ENCODE measurements at places on chromosomes 13 and 19.

GRCh38 chr13:20073775-20074174 lies 87.1 kb downstream of the GJA3 start:
- DNase-seq: no peak

DNA sequence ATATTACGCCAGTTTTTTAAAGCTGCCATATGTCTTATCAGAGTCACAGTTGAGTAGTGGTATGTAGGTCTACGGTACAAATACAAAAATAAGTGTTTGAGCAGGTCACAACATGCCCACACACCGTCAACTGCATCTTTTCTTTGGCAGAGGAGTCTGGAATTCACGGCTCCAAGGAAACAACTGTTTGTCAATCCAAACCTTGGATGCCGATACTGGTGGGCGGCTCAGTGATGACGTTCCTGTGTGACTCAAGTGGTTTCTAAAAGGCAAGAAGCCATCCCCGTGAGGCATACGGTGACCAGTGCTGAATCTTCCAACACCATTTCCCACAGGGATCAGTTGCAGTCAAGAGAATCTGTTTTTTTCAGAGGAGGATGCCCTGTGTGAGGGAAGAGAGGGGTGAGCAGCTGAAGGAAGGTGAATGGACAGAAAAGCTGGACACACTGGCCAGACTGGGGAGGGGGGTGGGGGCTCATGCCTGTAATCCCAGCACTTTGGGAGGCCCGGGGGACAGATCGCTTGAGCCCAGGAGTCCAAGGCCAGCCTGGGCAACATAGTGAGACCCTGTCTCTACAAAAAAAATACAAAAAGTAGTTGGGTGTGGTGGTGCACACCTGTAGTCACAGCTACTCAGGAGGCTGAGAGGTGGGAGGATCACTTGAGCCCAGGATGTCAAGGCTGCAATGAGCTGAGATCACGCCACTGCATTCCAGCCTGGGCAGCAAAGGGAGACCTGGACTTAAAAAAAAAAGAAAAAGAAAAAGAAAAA lies 22.8 kb upstream of the CEBPG start:
- no peak for DNase-seq

GRCh38 chr19:43660971-43661360 lies 9.0 kb downstream of the PLAUR start:
- no peak for DNase-seq

- no peak for DNase-seq
Measured at GRCh38 chr13:45490068-45490467, 25.3 kb downstream of the COG3 start.

- DNase-seq: no peak
Measured at GRCh38 chr19:54002495-54003315, 11.3 kb downstream of the CACNG6 start.

GRCh38 chr13:51113969-51114368 lies 2.9 kb upstream of the C13orf42 start:
- DNase-seq: no peak

- DNase-seq: no peak
Measured at GRCh38 chr19:16030964-16031871, 45.1 kb upstream of the TPM4 start.

DNA sequence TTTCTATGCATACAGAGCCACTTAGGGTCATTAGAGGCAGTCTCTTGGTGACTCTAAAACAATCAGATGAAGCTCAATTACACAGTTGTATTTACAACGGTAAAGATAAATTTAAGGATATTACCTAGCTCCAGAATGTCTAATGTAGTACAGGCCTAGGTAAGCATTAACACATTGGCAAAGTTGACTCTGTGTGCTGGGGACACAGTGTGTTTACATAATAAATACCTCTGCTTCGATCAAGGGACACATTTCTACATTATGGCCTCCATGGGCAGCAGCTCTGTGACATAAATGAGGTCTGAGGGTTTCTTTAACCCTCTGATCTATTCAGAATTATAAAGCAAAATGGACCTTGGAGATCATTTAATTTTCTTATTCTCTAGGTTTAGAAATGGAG lies 74.7 kb downstream of the SERP2 start:
- DNase-seq: no peak

DNA sequence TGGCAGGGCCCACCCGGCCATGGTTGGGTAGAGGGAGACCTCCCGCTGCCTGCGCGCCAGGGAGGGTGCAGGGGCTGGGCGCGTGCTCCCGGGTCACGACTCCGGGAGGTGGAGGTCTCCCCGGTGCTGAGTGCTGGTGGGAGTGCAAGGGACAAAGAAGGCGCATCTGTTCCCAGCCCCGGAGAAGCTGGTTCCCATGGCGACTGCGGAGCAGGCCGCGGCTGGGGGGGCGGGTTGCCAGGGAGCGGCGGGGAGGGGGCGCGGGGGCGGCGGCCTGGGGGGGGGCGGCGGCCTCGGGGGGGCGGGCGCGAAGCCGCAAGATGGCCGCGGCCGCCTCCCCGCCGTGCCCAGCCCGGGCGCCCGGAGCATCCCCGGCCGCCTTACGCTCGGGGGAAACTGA lies 1.2 kb downstream of the CBARP start:
- no peak for DNase-seq

DNA sequence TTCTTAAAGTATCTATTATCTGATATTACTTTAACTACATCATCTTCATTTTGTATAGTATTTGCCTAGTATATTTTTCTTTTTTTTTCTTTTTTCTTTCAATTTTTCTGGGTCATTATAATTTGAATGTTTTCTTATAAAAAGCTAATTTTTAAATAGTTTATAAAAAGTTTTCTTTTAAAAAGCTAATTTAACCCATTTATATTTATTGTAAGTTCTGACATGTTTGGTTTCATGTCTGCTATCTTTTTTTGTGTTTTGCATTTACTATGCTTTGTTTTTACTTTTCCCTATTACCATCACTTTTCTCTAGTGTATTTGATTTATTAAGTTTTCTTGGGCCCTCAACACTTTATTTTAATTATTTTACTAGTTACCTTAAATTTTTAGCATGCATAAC lies 22.6 kb upstream of the RCBTB2 start:
- no peak for DNase-seq

DNA sequence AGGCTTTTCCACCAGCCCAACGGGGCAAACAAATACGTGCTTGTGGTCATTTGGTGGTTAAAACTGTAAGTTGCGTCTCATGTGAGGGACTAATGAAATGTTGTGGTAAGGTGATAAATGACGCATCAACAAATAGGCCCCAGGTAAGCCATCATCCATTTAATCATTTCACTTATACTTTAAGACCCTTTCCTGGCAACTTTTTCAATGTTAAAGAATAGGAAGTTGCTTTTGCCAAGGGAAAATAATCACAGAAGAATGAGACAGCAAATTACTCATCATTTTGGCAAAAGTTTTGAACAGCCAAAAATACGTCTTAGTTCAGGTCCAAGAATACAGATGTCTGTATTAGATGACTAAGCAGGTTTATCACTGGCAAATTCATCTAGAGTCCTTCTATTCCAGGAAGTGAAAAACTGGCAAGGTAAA lies 660.4 kb downstream of the SLITRK1 start:
- DNase-seq: no peak

DNA sequence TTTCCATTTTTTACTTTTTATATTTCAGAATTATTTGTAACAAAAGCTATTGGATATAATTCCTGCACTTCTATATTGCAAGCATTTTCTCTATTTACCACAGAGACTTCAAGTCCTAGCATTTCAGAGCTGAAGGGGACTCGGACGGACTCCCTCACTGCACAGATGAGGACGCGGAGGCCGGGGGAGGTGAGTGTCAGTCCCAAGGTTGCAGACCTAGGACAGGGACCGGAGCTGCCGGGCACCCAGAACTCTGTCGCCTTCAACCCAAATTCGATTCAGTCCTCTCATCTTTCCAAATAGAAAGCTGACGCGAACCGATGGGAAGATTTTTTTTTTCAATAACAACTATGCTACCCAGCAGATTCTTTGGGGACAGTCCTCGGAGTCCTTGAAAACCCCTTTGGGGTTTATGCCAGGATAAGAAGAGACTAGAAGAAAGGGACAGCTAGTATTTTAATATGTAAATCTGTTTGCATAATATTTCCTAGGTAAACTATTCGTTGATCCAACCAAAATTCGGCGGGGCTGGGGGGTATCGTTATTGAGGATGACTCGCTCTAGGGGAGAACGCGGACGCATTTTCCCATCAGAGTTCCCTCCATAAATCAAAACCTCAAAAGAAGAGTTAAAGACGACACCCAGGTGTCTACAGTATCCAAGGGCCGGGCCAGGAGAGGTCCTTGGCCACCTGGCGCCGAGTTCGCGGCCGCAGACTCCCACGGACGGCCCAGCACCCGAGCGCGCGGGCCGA lies 803 bp downstream of the FLT3 start:
- no peak for DNase-seq

- no peak for DNase-seq
Measured at GRCh38 chr19:29562299-29563297, 36.8 kb downstream of the VSTM2B start.

GRCh38 chr13:111337206-111337605 lies 16.8 kb downstream of the TEX29 start:
- no peak for DNase-seq

DNA sequence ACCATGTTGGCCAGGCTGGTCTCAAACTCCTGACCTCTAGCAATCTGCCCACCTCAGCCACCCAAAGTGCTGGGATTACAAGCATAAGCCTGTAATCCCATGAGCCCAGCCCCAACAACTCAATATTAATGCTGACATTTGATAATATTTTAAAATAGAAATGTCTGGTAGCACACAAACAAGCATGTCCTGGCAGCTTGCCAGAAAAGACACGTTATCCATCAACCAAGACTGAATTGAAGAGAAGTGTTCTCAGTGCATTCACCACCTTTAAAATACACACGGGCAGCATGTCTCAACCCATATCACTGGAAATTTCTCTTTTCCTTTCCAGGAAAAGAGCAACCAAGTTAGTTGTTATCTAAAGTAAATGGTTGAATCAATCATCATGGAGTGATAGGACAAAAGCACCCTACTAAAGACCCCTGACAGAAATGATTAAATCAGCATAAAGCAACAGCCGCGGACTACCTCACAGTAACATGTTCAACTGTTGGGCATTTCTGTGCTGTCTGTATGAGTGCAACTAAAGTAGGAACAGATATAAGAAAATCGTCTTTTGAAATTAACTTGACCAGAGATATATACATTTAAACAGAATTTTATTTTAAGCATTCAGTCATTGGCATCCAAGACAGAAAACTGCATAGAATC lies 25.0 kb downstream of the LHFPL6 start:
- DNase-seq: no peak

DNA sequence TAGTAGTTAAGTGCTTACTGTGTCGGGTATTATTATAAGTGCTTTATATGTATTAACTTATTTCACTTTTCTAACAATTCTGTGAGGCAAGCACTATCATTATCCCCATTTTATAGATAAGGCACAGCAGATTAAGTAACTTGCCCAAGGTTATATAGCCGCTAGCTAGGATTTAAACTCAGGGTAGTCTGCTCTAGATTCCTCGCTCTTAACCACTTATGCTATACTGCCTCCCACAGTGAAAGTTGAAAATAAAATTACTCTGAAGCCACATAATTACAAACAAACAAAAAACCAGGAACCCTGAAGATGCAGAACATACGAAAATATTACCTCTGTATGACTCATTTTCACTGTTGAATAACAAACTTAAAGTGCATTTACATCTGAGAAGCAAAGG lies 3.9 kb downstream of the TEX30 start:
- no peak for DNase-seq

DNA sequence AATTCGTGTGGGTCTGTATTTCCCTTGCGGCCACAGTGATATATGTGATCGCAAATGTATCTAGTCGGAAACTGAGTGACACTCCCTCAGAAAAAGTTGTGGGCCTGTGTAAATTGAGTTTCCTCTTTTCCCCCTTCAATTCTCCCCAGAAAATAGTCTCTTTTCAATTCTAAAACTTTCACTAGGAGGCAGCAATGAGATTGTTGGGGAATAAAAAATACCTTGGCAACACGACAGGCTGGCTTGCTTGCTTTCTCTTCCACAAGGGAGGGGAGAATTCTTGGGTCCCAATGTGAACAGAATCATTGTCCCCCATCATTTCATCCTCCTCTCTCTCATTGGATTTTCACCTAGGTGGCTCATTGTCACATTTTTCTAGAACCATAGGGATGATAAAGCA lies 3.7 kb upstream of the SOX21 start:
- no peak for DNase-seq

DNA sequence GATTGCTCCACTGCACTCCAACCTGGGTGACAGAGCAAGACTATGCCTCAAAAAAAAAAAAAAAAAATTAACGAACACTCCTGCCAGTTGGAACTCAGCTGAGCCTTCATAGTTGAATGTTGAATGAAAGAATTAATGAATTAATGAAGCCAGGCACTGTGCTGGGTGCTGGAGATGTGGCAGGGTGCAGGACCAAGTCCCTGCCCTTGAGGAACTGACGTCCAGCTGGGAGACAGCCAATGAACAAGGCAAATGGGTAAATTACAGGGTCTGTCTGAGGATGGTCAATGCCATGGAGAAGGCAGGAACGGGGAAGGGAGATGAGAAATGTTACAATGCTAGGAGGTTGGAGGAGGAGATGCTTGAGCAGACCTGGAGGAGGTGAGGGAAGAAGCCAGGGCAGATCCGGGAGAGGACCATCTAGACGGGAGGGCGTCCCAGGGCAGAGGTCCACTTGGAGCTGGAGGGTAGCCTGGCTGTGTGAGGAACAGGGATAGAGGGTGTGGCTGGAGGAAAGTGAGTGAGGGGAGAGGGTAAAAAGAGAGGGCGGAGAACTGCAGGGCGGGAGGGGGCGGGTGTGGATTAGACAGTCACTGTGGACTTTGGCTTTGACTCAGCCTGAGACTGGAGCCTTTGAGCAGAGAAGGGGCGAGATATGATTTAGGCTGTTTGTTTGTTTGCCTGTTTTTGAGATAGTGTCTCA lies 16.8 kb upstream of the IGSF23 start:
- no peak for DNase-seq

GRCh38 chr13:30810261-30810701 lies 74.9 kb downstream of the ALOX5AP start:
- DNase-seq: no peak

DNA sequence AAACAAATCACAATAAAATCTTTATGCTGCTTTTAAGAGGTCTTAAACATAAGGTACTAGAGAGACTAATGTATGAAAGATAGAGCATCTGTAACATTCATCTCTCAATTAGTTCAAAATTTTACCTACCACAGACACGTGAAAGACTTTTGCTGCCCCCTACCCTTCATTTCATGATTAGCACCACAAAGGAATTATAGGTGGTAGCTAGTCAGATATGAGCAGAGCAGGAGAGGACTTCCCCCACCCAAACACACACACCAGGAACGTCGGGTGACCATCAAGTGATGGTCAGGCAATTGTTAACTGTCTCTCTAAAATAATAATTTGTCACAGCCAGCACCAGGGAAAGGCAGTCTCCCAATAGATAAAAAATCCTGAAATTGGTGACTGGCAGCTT lies 1531.7 kb upstream of the SPRY2 start:
- no peak for DNase-seq

- DNase-seq: no peak
Measured at GRCh38 chr19:35902870-35903475, 644 bp downstream of the HCST start.

DNA sequence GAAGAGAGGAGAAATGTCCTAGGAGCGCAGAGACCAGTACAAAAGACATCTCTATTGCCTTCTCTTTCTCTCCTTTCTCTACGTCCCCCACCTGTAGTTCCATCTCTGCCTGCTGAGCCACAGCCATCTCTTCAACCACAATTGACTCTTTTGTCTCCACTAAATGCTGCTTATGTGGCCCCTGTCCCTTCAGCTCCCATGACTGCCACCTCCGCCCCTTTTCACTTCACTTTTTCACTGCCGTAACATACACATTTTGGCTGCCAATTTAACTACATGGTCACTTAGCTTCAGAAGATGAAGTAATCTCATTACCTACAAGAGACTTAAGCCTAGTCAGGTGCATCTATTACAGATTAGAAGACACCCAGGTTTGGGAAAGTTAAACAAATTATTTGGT lies 81.9 kb downstream of the MZT1 start:
- DNase-seq: no peak

All from NCI-H774 (cell line).